ENCODE measurements at places on chromosomes 3 and 15.

GRCh38 chr3:29758434-29759322 is 477.8 kb downstream of the RBMS3 start:
- no peak for DNase-seq

- no peak for DNase-seq
Observed at GRCh38 chr3:60399292-60399691, 852.0 kb downstream of the FHIT start.

- DNase-seq, result no peak
Observed at GRCh38 chr3:152843955-152844354, 9.0 kb downstream of the P2RY1 start.

DNA sequence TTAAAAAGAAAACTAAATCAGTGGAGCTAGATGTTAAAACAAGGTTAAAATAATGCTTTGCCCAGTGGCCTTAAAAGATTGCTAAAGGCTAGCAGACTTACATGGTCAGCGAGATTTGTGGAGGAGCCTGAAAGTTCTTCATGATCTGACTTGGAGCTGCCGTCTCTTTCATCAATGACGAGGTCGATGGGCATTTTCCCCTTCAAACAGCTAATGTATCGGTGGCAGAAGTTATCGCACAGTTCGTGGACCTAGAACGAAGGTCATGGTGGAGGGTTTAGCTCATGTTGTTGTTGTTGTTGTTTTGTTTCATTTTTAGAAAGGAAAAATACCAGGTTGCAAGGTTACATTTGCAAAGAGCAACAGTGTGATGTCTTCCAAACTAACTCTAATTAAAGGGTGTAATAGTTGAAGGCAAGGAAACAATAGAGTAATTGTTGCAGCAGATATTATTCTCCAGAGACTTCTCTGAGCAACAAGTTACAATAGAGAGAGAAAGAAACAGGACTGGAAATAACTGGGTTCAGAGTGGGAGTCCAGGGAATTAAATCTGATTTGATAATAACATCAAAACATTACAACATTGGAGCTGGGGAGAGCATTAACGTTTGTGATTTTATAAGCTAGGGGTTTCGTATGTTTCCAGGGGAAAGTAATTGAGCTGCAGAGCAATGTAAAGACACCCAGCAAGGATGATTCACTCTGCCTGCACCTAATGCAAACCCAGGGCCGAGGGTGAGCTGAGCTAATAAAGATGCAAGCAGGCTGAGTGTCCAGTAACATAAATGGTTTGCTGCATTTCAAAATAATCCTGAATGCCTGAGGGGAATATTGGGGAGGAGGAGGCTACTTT is 6.6 kb downstream of the MEIS2 start:
- DNase-seq, result peak; percentile 16

DNA sequence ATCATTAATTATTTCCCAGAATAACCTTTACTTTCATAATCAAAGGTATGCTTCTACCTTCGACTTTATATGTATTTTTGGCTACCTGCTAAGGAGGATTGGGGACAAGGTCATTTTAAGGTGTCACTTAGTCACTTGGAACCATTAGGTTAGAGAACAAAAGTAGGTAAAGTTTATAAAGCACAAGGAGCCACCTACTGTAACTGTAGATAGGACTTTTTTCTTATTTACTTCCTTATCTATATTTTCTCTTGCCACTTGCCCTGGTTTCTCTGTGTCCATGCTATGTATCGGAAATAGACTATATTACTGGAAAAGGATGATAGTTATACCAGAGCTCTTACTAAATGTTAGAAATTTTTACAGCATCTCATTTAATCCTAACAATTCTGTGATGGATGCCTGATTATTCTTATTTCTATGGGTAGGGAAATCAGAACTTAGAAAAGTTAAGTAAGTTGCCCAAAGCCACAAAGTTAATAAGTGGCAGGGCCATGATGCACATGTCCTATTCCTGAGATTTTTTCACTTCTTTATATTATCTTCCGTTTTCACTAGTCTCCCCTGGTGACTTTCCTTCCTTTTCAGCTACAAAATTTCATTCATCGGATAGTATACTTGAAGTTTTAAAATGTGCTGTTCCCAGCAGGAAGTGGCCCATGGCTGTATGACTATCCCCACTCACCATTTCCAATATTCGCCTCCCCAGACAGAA is 132.5 kb downstream of the CMSS1 start:
- DNase-seq, result no peak

GRCh38 chr3:23837286-23837685 is 31.5 kb downstream of the UBE2E1 start:
- no peak for DNase-seq

Measured in midbrain (tissue), 1 donor.